ENCODE measurements at places on chromosomes 6 and 20. TPM values are rescaled to one million over a fixed set of nuclear protein-coding genes. Genes with fewer than 3 reads are reported as not detected.
A peak's percentile ranks its signal among the peaks of the same experiment; 100 is the strongest.

GRCh38 chr20:1500496-1500895 is 9.3 kb upstream of the SIRPB2 start:
- no peak for DNase-seq

Gene NHSL1
- 21.8 TPM for polyA plus RNA-seq

DNA sequence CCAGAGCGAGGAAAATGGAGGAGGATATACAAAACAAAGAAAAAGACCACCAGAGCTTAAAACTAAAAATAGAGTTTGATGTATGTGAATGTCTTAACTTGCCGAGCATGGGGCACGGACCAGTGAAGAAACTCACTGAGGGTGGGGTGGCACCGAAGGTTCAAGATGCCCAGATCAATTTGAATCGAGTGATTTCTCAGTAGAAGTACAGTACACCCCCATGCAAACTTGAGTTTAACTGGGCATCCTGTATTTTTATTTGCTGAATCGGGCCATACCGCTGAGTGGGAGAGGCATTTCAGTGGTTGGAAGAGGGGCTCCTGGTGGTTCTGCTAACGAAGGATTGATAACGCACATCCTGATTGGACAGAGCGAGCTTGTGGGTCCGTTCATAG is 81.7 kb downstream of the ANKRD60 start:
- DNase-seq, result no peak

DNA sequence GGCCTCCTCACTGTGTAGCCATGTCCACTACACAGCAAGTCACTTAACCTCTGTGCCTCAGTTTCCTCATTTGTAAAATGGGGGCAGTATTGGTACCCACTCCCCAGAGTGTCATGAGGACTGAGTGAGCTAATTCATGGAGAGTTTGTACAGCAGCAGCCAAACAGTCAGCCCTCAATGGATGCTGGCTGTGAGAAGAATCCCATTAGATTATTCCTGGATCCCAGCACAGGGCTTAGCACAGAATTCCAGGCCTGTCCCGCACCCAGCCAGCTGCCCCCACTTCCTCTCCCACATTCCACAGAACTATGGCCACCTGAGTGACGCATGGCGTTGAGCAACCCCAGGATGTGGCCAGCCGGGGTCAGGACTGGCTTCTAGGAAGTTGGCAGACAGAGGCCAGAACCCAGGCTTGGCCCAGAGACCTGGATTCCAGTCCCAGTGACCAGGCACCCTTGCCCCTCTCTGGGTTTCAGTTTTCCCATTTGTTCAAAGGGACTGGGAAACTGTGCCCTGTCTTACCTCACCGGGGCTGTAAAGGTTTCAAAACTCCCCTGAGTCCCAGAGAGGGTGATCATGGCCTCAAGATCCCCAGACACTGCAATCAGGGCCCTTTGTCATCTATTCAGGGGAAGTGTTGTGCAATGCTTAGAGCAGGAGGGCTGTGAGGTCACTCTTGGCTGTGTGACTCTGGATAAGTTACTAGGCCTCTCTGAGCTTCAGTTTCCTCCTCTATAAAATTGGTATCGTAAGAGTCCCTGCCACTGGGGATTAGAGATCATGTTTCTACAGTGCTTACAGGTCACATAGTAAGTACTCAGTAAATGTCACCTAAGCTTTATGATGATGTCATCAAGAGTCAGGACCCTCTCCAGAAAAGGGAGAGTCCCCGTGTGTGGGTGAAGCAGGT is 3.0 kb upstream of the TGM2 start:
- no peak for DNase-seq

GRCh38 chr6:107539409-107539808 is 49.5 kb downstream of the SOBP start:
- DNase-seq, result no peak

DNA sequence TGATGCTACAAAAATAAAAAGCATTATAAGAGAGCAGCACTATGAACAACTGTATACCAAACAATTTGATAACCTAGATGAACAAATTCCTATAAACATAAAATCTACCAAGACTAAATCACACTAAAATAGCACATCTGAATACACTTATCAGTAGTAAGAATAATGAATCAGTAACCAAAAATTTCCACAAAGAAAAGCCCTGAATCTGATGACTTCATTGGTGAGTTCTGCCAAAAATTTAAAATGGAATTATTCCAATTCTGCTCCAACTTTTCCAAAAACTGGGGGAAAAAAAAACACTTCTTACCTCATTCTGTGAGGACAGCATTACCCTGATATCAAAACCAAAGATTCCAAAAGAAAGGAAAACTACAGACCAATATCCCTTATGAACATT is 206.2 kb downstream of the WDR27 start:
- DNase-seq, result peak; percentile 19

Gene AVP
- not detected for polyA plus RNA-seq

DNA sequence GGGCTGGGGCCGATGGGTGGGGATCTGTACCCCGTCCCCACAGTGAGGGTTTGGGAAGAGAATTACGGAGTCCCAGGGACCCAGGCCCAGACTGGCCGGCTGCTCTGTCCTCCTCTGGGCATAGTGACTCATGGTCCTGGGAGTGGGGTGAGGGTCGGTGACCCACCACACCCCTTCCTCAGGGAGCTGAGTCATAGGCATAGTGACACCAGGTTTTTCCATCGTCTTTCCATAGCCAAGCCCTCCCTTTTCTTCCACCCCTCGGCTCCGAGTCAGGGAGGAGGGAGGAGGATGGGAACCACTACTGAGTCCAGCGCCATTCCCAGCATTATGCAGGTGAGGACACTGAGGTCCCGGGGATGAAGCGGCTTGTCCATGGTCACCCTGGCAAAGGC is 8.9 kb downstream of the CYP21A2 start:
- DNase-seq, result peak; percentile 87

Gene DLL1
- polyA plus RNA-seq, result 23.1 TPM

Gene MDFI
- polyA plus RNA-seq, result 50.4 TPM

Gene KIF13A
- polyA plus RNA-seq, result 41.1 TPM

Gene OR2B6
- polyA plus RNA-seq, result 0.20 TPM

- DNase-seq, result peak; percentile 56
Measured at GRCh38 chr6:81748994-81749393, 3.5 kb downstream of the TENT5A start.

All from muscle of leg (tissue), 16 donors.